Body of pancreas (tissue), 4 donors: ENCODE measurements at places on chromosomes 2 and 18. TPM values are rescaled to one million over a fixed set of nuclear protein-coding genes. Genes with fewer than 3 reads are reported as not detected.

Gene NPPC
- not detected for total RNA-seq

DNA sequence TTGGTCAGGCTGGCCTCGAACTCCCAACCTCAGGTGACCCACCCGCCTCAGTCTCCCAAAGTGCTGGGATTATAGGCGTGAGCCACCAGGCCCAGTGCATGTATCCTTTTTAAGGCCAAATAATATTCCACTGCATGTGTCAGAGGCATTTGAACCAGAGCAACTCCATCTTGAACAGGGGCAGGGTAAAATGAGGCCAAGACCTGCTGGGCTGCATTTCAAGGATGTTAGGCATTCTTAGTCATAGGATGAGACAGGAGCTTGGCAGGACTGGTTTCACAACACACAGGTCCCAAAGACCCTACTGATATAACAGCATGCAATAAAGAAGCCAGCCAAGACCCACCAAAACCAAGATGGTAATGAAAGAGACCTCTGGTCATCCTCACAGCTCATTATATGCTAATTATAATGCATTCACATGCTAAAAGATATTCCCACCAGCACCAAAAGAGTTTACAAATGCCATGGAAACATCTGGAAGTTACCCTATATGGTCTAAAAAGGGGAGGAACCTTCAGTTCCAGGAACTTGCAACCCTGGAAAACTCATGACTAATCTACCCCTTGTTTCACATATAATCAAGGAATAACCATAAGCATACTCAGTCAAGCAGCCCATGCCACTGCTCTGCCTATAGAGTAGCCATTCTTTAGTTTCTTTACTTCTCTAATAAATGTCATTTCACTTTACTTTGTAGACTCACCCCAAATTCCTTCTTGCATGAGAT is 204.6 kb downstream of the RAB3GAP1 start:
- no peak for DNase-seq

DNA sequence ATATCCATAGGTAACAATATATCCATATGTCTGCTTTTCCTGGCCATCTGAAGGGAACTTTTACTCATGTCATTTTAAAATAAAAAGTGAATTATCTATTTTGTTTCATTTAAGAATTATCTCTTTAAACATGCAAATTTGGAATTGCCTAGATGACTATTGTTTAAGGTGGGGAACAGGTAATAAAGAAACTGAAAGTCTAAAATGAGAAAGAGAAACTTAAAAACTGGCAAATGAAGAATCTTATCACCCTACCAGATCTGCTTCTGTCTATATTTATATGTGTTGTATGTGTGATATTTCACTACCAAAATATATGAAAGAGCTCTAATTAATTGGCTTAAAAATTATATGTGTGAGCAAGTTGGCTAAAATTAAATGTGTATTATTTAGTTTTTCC is 243.2 kb upstream of the KCNH7 start:
- DNase-seq = no peak

DNA sequence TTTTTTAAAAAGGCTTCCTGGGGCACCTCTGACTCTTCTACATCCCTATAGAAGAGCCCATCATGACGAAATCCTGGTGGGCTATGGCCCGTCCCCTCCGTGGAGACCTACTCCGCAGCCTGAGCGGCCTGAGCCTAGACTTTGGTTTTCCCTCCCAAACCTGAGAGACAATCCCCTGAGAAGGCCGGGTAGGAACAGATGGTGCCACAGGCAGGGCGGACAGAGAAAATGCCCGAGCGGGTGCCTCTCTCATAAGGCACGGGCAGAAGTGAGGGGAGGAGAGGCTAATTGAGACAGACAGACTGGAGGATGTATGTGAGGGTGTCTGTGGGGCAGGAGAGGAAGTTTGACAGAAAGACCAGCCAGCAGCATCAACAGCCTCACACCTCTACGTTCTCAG is 20.2 kb upstream of the SFXN5 start:
- no peak for DNase-seq

DNA sequence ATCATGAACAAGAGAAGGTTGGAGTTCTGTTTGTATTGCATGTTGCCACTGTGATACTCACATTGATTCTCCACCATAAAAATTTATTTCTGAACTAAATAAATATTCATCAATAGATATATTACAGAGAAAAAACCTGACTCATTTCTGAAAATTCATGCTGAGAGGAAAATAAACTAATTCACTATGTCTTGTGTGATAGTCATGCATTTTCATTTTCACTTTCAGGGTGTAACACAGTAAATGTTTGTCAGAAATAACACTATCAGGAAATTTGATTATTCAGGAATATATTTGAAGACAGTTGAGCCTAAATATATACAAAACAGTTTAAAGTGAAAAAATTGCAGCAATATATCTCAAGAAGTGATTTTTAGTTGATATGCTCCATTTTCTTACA is 335.2 kb downstream of the KCNJ3 start:
- DNase-seq = no peak

- DNase-seq = no peak
These were observed 1641.3 kb upstream of the SLC39A10 start for GRCh38 chr2:194015751-194016150.

DNA sequence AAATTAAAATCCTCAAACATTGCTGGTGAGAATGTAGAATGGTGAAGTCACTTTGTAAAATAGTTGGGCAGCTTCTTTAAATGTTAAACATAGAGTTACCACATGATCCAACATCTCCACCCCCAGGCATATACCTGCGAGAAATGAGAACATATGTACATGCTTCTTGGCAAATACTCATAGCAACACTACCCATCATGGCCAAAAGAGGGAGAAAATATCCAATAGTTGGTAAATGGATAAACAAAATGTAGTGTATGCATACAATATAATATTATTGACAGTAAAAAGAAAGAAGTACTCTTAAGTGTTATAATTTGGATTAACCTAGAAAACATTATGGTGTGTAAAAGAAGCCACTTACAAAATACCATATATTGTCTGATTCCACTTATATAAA is 185.9 kb downstream of the CDH7 start:
- no peak for DNase-seq

DNA sequence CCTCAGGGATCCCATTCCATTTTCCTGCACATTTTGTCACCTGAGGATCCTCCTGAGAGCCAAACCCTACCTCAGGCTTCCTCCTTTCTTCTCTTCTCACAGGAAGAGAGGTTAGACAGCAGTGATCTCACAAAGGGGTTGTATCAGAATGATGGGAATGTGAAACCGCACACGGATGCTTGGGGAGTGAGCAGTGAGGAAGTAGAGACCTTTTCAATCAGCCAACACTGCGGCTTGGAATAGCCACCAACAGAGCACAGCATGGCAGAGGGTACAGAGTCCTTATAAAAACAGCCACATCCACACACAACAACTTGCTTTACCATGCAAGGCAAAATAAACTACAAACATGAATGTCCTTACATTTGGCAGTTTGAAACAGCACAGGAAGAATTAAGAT is 8.7 kb downstream of the TMEM182 start:
- DNase-seq = no peak
